ENCODE measurements at places on chromosomes 2 and 18. TPM values are rescaled to one million over a fixed set of nuclear protein-coding genes. Genes with fewer than 3 reads are reported as not detected.

The CIDEA gene
- total RNA-seq = not detected

DNA sequence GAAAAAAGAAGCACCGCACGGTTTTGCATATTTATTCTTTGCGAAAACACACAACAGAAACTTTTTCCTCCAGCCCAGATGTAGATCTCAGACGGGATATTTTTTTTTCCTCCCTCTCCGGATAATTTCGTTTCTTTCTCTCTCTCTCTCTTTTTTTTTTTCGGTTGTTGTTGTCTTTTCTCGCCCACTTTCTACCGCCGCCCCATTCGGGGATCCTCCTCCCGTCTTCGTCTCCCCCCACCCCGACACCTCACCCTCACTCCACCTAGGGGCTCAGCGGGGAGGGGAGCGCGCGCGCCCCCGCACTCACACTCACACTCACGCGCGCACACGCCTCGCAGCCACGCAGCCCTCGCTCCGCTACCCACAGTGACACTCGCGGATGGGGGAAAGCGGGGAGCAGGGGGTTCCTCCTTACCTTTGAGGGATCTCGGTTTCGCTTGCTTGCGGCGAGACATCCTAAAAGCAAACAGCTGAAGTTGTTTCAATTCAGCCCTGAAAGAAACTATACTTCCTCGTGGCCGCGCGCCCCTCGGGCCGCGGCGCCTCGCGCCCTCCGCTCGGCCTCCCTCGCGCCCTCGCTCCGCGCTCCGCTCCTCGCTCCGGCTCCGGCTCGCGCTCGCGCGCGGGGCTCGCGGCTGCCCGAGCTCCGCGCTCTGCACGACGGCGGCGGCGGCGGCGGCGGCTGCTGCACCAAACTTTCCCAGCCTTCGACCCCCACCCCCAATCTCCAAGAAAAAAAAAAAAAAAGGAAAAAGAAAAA is 1.3 kb downstream of the ZNF521 start:
- peaks cover 32% of the 10 kb centered on the region for H3K27me3 ChIP-seq
- H3K27ac ChIP-seq = no peak overlapping the region
- DNase-seq = no peak
- no peaks in the 10 kb centered on the region for H3K36me3 ChIP-seq

DNA sequence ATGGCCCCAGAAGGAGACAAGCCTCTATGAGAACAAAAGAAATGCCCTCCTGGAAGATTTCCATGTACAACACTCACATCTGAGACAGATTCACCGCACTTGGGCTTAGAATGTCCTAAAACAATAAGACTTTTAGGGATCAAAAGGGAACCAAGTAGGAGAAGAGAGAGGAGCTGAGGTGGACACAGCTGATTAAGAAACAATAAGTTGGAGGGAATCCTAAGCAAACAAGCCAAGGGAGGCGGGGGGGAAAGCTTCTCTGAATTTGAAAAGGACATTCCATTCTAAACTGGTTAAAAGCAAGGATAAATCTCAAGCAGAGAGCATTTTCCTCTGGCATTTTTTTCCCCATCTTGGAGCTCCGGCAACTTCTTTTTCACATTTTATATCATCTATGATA is 9.9 kb downstream of the ACVR1 start:
- DNase-seq = no peak
- H3K27ac ChIP-seq = no peak overlapping the region
- H3K27me3 ChIP-seq = no peaks in the 10 kb centered on the region
- H3K4me1 ChIP-seq = peaks cover 3% of the 10 kb centered on the region
- H3K4me3 ChIP-seq = no peak overlapping the region

- no peak for DNase-seq
- peaks cover 12% of the 10 kb centered on the region for H3K36me3 ChIP-seq
- H3K4me3 ChIP-seq = no peak overlapping the region
- peak overlapping the region; percentile 10 for H3K27ac ChIP-seq
Observed at GRCh38 chr2:43223521-43224001, 2.8 kb downstream of the ZFP36L2 start.

DNA sequence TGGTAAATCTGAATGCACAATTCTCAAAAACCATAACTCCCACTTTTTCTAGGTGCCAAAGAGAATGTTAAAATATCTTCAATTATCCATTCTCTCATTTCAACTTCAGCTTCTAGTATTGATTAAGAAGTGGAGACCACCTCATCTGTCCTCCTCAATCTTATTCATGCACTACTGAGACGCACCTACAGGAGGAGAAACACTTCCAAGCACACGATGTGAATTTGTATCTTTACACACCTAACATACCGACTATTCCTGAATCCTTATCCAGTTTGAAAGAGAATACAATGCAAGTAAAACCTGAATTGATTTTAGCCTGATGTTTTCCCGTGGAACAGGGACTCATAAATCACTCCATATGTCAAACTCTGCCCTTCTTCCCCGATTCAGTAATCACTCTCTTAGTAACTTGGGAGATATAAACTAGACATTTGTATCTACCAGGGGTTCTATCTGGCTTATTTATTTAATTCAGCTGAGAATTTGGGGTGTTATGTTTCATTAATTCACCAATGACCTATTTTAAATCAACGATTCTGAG is 101.0 kb downstream of the MREG start:
- DNase-seq = no peak
- H3K4me3 ChIP-seq = no peak overlapping the region
- H3K27ac ChIP-seq = no peak overlapping the region
- H3K27me3 ChIP-seq = no peaks in the 10 kb centered on the region
- H3K36me3 ChIP-seq = no peaks in the 10 kb centered on the region

DNA sequence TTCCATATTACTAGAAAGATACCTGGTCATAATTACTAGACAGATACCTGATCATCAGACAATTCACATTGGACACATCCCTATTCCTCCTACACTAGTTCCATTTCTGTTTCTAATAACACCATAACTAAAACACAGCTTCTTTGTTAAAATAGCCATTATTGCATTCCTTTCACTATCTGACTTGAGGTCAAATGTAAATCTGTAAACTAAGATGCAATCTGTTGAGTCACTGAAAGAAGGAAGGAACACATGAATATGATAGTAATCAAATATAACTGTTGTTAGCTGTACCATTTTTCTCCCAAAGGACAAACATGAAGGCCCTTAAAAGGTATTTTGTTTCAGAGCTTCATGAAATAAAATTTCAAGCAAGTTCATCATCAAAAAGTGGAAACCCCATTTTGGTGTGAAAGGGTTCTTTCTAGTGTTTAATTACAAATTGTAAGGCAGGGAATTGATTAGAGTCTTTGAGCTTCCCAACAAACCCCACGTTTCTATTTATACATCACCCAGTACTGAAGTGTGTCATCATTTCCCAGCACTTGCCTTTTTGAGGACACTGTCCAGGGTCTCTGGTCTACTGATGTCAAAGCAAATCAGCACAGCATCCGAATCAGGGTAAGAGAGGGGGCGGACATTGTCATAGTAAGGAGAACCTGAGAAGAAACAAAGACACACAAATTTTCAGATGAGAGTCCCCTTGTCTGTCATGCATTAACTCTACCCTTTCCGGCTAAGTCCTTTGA is 13.0 kb downstream of the RND3 start:
- peaks cover 25% of the 10 kb centered on the region for H3K4me1 ChIP-seq
- H3K27ac ChIP-seq = no peak overlapping the region
- DNase-seq = no peak
- no peaks in the 10 kb centered on the region for H3K27me3 ChIP-seq
- H3K36me3 ChIP-seq = peaks cover 51% of the 10 kb centered on the region

Data from HCT116 (cell line).